NCI-H2081 treated with DMSO at 0.1 percent for 48 hours (cell line): ENCODE measurements at places on chromosomes 6 and 20.

DNA sequence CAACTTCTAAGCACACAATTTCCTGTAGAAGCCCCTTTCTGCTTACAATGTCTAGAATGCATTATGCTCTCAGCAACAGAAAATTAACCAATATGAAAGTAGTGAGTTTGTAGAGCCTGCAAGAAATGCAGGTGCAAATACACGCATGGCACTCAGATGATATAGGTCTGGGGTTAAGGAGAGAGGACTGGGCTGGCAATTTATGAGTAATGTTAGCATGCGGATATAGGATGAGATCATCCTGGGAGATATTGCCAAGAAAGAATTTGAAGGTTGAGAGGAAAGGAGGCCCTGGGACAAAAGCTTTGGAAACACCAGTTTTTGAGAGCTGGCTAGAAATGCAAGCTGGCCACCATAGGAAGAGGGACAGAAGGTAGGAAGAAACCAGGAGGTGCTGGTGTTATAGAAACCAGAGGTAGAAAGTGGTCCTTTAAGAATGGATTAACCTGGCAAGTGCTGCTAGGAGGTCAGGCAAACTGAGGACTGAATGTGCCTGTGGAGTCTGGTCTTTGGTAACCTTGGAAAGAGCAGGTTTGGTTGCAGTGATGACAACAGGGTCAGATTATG lies 183.2 kb upstream of the MYLIP start:
- DNase-seq = no peak

GRCh38 chr6:127058936-127059335 lies 59.5 kb upstream of the RSPO3 start:
- DNase-seq = no peak

GRCh38 chr6:132719736-132720448 lies 6.0 kb upstream of the VNN1 start:
- DNase-seq = no peak

DNA sequence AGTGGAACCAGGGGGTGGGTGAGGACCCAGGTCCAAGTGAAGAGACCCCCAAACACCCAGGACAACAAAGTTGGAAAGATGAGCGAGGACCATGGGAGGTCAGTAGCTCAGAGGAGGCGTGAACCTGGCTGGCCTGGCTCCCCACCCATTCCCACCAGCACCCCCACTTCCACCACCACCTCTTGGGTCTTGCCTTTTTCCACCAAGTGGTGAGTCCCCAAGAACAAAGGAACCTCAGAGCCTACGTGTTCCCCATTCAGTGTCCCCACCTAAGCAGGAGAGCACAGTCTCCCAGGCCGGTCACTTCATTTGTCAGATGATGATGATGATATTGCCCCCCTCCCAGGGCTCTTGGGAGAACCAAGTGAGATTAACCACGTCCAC lies 531 bp upstream of the VWA7 start:
- no peak for DNase-seq

DNA sequence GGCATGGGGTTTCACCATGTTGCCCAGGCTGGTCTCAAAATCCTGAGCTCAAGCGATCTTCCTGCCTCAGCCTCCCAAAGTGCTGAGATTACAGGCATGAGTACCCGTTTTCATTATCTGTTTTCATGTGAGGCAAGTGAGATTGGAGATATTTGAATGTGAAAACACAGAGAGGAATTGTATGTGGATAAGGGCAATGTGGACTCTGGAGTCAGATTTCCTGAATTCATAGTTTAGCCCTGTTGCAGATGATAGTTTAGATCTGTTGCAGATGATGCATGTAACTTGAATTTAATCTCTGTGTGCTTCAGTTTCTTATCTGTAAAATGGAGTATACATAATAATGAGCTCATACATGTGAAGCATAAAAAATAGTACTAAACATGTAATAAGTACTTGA lies 3.7 kb downstream of the SMPDL3A start:
- DNase-seq = no peak

DNA sequence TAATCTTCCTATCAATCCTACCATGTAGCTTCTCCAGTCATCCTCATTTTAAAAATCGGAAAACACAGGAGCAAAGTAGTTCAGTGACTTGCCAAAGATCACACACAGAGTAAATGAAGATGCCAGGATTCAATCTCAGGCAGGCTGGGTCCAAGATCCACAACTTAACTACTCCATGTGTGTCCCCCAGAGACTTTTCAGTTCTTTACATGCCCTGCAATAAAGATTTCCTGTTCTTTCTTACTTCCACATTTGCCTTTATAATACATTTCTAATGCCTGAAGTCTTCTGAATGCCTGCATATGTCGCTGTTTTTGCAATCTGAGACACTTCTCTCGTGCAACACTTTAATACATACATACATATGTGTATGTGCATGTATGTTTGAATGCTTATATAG lies 121.7 kb upstream of the MARCKS start:
- no peak for DNase-seq

DNA sequence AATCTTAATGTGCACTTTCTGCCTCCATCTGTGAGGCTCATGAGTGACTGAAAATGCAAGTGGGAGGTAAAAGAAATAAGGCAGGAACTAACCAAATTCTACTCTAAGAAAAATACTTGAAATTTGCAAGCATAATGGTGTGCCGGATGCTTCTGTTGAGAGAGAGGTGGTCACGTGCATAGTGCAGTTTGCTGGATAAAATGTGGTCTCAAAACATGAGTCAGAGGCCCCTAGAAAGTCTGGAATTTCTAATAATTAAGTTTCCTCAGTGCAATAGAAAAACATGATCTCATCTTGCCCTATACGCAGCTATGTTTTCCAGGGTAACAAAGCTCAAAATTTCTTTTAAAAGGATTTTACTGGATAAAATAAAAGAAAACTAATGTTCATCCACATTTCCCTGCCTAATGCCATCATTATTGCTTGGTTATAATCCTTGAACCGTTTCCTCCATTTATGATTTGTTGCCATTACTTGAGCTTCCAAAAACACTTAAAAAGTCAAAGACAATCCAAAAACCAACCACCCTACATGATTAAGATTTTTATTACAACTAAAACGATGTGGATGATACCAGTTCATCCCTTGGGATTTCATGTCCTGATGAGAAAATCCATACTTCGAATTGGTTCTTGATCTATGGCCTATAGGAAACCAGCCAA lies 351.7 kb upstream of the ARID1B start:
- DNase-seq = no peak

GRCh38 chr6:132391391-132392269 lies 9.6 kb downstream of the MOXD1 start:
- DNase-seq = no peak

GRCh38 chr20:41428285-41428684 lies 61.7 kb upstream of the EMILIN3 start:
- no peak for DNase-seq

- DNase-seq = no peak
Measured at GRCh38 chr6:92124200-92124651, 1295.1 kb downstream of the EPHA7 start.

DNA sequence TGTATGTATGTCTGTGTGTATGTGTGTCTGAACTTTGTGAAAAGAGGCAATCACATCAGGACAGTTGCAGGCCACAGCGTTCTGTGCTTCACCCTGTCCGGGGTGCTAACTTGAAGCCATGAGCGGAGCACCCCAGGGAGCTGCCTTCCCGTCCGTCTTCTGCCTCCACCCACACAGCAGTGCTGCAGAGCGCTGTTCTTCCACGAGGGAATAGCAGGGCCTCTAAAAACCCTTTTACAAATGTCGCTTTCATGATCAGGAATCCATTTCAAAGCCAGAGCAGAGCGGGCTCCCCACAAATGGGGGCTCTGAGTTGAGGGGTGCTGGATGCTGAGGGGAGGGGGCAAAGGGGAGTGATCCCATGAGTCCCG lies 131.5 kb downstream of the RNASET2 start:
- DNase-seq = no peak

GRCh38 chr6:1916334-1917070 lies 306.8 kb downstream of the FOXC1 start:
- no peak for DNase-seq

GRCh38 chr6:53005663-53006250 lies 10.7 kb upstream of the GSTA4 start:
- no peak for DNase-seq

- no peak for DNase-seq
Measured at GRCh38 chr6:6832439-6832838, 243.9 kb downstream of the LY86 start.
